ENCODE measurements at places on chromosomes 1 and 21. TPM values are rescaled to one million over a fixed set of nuclear protein-coding genes. Genes with fewer than 3 reads are reported as not detected.

GRCh38 chr1:204255966-204256365, 42.2 kb upstream of the GOLT1A start:
- no peaks in the 10 kb centered on the region for H3K36me3 ChIP-seq
- H3K4me3 ChIP-seq: no peak overlapping the region
- H3K4me1 ChIP-seq: peaks cover 6% of the 10 kb centered on the region
- no peak overlapping the region for H3K27ac ChIP-seq
- DNase-seq: no peak

GRCh38 chr1:63617450-63617849, 24.2 kb downstream of the PGM1 start:
- peaks cover 19% of the 10 kb centered on the region for H3K4me1 ChIP-seq
- H3K27ac ChIP-seq: no peak overlapping the region
- no peaks in the 10 kb centered on the region for H3K36me3 ChIP-seq
- DNase-seq: no peak
- no peak overlapping the region for H3K4me3 ChIP-seq

DNA sequence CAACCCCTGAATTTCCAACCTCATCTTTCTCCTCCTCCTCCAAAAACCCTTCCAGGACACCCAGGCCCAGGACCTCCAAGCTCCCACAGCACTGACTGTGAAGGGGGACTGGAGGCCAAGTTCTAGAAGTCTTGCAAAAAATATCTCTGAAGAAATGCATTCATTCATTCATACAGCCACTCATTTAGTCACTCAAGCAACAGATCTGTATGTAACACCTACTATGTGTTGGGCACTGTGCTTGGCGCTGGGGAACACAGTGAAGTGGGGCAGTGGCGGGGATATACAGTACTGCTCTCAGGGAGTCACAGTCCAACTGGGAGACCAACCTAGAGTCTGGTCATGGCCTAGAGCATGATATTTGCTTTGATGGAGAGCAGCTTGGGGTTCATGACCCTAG, 15.3 kb upstream of the TNFRSF1B start:
- H3K27me3 ChIP-seq: no peaks in the 10 kb centered on the region
- no peak overlapping the region for H3K4me3 ChIP-seq
- H3K36me3 ChIP-seq: no peaks in the 10 kb centered on the region

GRCh38 chr1:112997781-112998180, 41.8 kb upstream of the SLC16A1 start:
- H3K27ac ChIP-seq: peak overlapping the region; percentile 77
- peaks cover 60% of the 10 kb centered on the region for H3K4me1 ChIP-seq
- H3K4me3 ChIP-seq: no peak overlapping the region
- no peak for DNase-seq
- no peaks in the 10 kb centered on the region for H3K27me3 ChIP-seq
- H3K36me3 ChIP-seq: no peaks in the 10 kb centered on the region

ACTN2 gene
- total RNA-seq: 3,774 TPM

GRCh38 chr21:46624050-46624449, 11.4 kb upstream of the PRMT2 start:
- DNase-seq: no peak
- H3K27ac ChIP-seq: no peak overlapping the region
- H3K27me3 ChIP-seq: no peaks in the 10 kb centered on the region
- peaks cover 40% of the 10 kb centered on the region for H3K4me1 ChIP-seq
- H3K36me3 ChIP-seq: no peaks in the 10 kb centered on the region
- no peak overlapping the region for H3K4me3 ChIP-seq

- no peak overlapping the region for H3K27ac ChIP-seq
- no peaks in the 10 kb centered on the region for H3K4me1 ChIP-seq
- H3K27me3 ChIP-seq: no peaks in the 10 kb centered on the region
Observed at GRCh38 chr1:197862221-197862620, 40.2 kb upstream of the C1orf53 start.

SNX7 gene
- 16.7 TPM for total RNA-seq

DNA sequence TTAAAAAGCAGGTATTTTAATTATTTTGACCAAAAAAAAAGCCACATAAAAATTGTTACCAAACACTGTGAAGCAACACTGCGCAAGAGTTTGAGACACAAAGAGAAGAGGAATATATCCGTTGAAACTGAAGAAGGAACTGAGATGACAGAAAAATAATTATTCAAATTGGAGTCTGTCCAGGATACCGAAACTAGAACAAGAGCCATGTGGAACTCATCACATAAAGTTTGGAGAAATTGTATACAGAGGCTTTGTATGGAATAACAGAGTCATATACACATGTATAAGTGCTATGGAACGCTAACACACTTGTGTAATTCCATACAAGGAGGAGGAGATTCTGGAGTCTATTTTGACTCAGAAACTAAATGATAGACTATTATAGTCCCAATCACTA, 675.1 kb upstream of the ADGRL2 start:
- no peaks in the 10 kb centered on the region for H3K36me3 ChIP-seq
- H3K4me3 ChIP-seq: no peak overlapping the region
- DNase-seq: no peak
- no peak overlapping the region for H3K27ac ChIP-seq
- H3K4me1 ChIP-seq: no peaks in the 10 kb centered on the region

GRCh38 chr1:155085504-155086127, 7.0 kb downstream of the EFNA3 start:
- peak; percentile 65 for DNase-seq
- peak overlapping the region; percentile 91 for H3K27ac ChIP-seq
- peaks cover 55% of the 10 kb centered on the region for H3K4me1 ChIP-seq
- H3K36me3 ChIP-seq: no peaks in the 10 kb centered on the region
